ENCODE measurements at places on chromosomes 7 and 10.

DNA sequence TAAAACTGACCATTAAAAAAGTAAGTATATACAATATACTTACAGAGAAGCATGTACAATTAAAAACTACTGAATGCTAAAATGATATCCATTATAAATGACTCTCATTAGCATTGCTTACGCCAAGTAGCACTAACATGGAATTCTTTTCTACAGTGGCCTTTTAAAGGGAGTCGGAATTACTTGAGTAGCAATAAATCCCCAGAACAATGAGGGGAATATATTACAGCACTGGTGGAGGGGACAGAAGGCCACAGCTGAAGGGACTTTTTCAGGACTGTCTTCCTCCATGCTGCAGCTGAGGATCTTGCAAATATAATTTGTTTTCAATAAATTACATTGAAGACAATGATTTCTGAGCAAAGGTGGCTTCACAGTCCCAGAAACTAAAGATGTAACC is 97.0 kb downstream of the ALOX5 start:
- DNase-seq: no peak

- DNase-seq: peak; percentile 65
Measured at GRCh38 chr7:93921607-93922566, at the start of gene GNG11. GNG11 (plus strand) TSS chr7:93921735; CDS start chr7:93922138, 403 bp downstream.

DNA sequence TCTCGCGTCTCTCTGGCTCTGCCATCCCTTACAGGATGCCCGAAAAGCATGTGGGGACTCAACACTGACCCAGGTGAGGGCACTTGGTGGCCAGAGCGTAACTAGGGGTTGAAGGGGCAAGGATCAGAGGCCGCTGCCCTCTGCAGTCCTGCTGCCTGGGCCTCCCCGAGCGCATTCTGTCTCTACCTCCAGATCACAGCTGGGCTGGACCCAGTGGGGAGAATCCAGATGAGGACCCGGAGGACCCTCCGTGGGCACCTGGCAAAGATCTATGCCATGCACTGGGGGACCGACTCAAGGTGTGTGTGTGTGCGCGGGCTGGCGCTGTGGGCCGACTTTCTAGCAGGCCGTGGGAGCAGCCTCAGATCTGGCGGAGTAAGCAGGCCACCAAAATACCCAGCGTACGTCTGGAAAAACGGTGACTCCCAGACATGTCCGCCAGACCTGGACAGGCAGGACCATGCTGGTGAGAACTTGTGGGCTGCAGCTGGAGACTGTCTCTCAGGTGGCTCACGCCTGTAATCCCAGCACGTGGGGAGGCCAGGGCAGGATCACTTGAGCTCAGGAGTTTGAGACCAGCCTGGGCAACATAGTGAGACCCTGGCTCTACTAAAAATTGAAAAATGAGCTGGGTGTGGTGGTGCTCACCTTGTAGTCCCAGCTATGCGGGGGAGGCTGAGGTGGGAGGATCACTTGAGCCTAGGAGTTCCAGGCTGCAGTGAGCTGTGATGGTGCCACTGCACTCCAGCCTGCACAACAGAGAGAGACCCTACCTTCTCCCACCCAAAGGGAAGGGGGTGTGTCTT is 3.2 kb downstream of the GNB2 start:
- no peak for DNase-seq

DNA sequence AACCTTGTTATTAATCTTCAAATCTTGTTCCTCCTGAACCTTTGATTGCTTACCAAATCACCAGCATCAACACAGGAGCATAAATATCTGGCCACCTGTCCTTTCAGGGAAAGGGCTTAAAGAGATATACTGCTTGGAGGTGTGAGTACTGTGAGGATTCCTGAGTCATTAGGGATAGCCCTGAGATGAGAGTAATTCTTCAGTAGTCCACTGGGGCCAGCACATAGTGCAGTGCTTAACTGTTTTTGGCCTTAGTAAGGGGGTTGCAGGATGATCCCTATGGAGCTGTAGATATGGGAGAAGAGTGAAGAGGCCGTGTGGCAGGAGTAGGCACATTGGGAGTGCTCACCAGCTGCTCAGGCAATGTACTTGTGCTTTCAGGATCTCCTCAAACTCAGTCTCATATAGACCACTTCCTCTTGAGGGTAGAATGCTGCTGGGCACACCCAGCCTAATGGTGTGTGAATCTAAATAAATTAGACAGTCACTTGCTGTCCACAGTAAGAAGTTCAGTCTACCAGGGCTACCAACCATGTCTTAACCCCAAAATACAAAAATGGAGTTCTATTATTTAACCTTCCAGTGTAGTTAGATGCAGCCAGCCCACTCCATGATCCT is 26.5 kb upstream of the GPR141 start:
- DNase-seq: no peak

DNA sequence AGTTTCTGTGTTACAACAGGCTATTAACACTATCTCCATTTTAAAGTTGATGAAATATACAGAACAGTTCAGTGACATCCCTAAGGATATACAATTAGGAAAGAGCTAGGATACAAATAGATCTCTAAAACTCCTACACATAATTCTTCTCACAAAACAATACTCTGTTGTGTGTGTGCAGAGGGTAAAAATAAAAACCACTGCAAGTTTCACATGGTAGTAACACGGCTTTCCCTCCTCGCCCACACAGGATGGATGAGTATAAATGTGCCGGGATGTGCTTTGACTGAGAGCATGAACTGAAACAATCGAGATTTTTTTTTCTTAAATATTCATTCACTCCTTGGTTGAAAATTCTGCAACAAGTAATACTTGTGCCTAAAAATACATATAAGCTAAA is 131.5 kb upstream of the C1QL3 start:
- no peak for DNase-seq

DNA sequence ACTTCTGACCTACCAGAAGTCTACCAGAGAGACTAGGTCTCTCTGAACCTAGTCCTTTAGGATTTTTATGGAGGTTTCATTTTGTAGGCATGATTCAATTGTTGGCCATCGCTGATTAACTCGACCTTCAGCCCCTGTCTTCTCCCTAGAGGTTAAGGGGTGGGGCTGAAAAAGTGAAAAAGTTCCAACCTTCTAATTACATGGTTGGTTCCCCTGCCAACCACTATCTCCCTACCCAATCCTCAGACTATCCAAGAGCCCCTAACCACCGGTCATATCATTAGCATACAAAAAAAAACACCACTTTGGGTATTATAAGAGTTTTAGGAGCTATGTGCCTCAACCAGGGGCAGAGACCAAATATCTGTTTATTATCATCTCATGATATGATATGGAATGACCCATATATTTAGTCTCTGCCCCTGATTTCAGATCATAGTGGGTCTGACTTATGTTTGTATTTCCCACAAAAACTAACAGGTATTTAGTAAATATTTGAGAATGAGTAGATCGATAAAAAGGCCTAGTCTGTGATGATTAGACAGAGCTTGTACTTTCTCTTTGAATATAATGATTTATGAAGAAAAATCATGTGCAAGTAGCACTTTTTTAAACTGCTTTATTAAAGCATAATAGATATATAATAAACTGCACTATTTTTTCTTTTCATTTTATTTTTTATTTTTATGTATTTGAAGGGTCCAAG is 35.8 kb downstream of the DNAJC9 start:
- DNase-seq: no peak

- DNase-seq: peak; percentile 59
Measured at GRCh38 chr7:444606-445005, 75.0 kb downstream of the PDGFA start.

DNA sequence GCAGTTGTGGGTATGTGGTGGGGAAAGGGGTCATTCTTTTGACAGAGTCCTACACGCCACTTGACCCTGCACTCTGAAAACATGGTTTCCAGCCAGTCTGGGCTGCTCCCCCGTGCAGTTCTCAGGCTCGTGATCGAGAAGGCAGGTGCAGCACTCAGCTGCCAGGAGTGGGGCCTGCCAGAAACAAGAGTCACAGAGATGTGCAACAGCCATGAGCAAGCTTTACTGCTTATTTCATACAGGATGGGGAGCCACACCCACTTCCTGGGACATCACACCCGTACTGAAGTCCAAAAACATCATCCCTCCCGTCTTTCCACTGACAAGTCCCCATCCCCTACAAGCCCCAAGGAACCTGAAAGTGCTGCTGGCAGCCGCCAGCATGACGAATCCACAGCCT is 9.3 kb downstream of the ATG9B start:
- DNase-seq: no peak

DNA sequence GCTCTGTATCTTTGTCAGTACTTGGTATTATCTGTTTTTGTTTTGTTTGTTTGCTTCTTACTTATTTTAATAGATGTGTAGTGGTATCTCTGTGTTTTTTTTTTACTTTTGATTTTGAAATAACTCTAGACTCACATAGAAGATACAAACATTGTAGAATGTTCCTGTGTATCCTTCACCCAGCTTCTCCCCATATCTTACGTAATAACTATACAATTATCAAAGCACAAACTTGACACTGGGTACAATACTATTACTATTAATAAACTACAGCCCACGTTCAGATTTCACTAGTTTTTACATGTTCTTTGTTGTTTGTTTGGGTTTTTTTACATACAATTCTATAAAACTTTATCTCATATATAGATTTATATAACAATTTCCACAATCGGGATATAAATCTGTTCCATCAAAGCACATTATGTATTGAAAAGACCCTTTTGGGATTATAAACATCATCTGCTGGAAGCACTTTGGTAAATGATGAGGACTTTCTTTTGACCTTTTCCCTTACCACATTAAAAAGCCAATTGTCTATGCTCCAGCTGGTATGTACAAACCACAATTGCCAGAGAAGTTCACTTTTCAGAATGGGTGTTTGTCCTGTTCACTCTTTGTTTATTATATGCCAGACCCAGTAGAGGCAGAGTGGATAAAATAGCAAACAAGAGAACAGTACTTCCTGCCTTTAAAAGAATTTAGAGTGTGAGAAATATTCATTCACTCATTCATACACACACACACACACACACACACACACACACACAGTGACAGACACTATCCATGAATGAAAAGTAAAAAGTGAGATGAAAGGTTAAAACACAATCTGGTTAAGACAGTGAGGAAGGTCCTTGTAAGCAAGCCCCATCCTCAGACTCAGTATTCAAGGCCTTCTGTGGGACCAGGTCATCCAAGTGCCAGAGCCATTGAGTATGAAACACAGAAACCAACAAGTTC is 113.0 kb downstream of the SGMS1 start:
- no peak for DNase-seq

- DNase-seq: no peak
Measured at GRCh38 chr10:85924382-85925102, 442.1 kb downstream of the GRID1 start.

GRCh38 chr10:76778914-76779795 is 858.5 kb downstream of the KCNMA1 start:
- DNase-seq: no peak

- DNase-seq: no peak
Measured at GRCh38 chr7:107233174-107233573, 64.4 kb downstream of the HBP1 start.

DNA sequence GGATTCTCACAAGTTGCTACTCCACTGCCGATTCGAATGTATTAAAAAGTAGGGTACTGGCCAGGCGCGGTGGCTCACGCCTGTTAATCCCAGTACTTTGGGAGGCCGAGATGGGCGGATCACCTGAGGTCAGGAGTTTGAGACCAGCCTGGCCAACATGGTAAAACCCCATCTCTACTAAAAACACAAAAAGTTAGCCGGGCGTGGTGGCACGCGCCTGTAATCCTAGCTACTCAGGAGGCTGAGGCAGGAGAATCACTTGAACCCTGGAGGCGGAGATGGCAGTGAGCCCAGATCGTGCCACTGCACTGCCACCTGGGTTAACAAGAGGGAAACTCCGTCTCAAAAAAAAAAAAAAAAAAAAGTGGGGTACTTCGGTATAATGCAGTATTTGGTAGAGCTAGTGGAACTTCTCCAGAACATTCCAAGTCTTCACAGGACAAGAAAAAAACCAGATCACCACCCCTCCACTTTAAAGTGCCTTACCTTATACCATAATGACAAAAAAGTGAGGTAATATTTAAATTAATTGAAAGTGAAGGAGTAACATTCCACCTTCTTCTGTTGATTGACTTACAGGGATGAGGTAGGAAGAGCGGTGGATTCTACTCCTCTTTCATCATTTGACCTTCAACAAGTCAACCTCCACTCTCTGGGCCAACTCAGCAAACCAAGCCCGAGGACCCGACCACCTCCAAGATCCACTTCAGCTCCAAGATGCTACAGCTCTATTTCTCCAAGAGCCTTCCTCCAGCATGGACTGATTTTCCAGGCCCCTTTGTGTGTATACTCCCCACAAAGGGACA is 2.0 kb downstream of the BAZ1B start:
- DNase-seq: no peak

DNA sequence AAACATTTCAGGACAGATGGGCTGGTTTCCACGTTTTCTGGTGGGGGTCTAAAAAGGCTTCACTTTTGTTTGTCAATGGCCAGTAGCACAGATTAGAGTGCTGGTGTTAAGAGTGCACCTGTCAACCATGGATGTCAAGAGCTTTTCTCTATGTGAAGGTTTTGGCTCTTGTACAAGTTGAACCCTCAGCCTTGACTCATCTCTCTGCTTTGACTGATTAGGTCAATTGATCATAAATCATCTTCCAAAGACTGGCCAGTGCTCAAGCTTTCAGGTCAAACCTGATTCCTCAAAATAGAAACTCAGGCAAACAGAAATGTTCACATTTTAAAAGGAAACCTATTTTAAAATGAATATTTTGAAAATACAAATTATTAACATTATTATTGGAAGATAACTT is 59.6 kb upstream of the SP4 start:
- no peak for DNase-seq

GRCh38 chr10:36802490-36803153 is 322.8 kb upstream of the ANKRD30A start:
- peak; percentile 10 for DNase-seq

GRCh38 chr7:74290981-74291441 is 1.8 kb downstream of the CLIP2 start:
- peak; percentile 38 for DNase-seq

GRCh38 chr7:29488977-29489376 is 74.7 kb upstream of the PRR15 start:
- DNase-seq: no peak

GRCh38 chr7:27873981-27874957 is 134.3 kb downstream of the TAX1BP1 start:
- DNase-seq: no peak
